ENCODE measurements at places on chromosomes 13 and 19.

- DNase-seq: no peak
Observed at GRCh38 chr19:38721979-38722773, 22.1 kb downstream of the CAPN12 start.

GRCh38 chr13:42394361-42394708 lies 122.4 kb downstream of the AKAP11 start:
- no peak for DNase-seq

- no peak for DNase-seq
Observed at GRCh38 chr19:288911-289310, 2.3 kb downstream of the PLPP2 start.

DNA sequence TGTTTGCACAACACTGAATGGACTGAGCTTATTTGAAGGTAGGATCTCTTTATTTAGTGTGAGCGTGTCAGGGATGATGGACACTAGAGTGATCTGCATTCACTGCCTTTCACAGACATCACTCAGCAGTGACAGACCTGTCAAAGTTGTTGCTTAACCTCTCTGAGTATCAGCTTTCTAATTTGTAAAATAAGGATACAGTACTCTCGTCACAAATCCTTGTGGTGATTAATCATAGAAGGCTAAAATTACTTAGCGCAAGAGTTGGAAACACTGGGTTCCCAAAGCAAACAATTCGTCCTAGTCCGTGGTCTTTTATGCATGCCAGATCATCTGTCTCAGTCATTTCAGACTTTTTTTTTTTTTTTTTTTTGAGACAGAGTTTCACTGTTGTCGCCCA lies 16.6 kb downstream of the CARD8 start:
- DNase-seq: no peak

DNA sequence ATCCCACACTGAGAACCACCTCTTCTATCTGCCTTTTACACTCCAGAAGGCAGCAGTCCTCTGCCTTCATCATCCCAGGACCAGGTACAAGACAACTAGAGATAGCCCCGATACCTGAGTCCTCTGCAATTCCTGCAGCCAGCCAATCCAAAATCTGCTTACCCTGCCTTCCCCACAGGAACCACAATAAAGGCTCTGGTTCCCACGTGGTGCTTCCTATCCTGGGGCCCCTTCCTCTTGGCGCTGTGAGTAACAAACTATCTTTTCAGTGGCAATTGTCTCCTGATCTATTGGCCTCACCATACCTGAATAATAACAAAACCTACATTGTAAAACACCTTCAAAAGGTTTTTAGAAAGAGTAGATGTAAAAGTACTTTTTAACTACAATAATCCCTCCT lies 63.1 kb downstream of the ZDHHC20 start:
- no peak for DNase-seq

Data from D721Med (cell line).